Stimulated activated CD8-positive, alpha-beta memory T cell treated with anti-CD3 and anti-CD28 coated beads, Interleukin-2, amount 100 ng/mL, for 48 hours (primary cell): ENCODE measurements at places on chromosomes 2 and 18.
A peak's percentile ranks its signal among the peaks of the same experiment; 100 is the strongest.

DNA sequence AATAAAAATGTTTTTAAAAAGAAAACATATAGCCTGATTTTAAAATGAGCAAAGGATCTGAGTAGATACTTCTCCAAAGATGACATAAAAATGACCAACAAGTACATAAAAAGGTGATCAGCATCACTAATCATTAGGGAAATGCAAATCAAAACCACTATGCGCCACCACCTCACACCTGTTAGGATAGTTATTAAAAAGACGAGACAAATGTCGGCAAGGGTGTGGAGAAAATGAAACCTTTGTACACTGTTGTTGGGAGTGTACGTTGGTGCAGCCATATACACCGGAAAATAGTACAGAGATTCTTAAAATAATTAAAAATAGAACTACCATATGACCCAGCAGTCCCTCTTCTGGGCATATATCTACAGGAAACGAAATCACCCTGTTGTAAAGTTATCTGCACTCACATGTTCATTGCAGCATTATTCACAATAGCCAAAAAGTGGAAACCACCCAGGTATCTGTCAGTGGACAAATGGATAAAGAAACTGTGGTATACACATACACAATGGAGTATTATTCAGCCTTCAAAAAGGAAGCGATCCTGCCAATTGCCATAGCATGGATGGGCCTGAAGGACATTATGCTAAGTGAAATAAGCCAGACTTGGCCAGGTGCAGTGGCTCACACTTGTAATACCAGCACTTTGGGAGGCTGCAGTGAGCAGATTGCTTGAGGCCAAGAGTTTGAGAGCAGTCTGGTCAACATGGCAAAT lies 91.6 kb downstream of the PRKRA start:
- DNase-seq: no peak

GRCh38 chr18:58525517-58525916 lies 103.4 kb downstream of the ALPK2 start:
- DNase-seq: peak; percentile 24

- no peak for DNase-seq
Measured at GRCh38 chr18:60040971-60041370, 141.2 kb downstream of the PMAIP1 start.

DNA sequence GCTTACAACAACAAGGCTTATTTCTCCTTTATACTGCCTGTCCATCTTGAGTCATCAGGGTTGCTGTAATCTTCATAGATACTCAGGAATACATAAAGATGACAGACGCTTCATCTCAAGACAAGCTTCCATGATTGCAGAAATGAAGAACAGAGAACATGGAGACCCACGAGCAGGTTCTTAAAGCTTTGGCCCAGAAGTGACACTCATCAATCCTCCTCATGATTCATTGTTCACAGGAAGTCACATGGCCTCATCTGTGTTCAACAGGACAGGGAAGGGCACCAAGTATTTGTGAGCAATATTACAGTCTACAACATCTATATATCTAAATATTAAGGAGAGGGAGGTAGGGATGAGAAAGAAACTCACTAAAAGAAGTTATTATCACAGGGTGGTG lies 36.5 kb upstream of the PGAP1 start:
- no peak for DNase-seq

- no peak for DNase-seq
Measured at GRCh38 chr2:10534514-10535250, 86.6 kb upstream of the ODC1 start.

DNA sequence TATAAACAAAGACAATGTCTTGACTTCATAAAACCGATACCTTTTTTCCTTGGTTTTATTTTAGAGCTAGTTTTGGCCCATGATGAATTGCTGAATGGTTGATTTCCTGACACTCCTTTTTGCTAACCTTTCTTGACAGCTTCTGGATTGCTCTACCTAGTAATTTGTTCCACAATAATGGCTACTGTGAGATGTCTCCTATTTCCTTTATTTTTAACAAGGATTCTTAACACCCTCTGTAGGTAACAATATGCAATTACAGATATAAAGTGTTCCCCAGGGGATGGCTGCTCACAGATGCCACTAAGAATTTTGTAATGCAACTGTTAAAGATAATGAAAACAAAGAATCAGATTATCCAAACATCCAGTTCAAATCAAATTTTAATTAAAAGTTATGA lies 100.8 kb upstream of the ATP5MC3 start:
- no peak for DNase-seq

GRCh38 chr2:197425550-197425949 lies 9.3 kb downstream of the SF3B1 start:
- no peak for DNase-seq

- DNase-seq: no peak
Measured at GRCh38 chr2:228474466-228474865, 293.0 kb upstream of the SPHKAP start.

DNA sequence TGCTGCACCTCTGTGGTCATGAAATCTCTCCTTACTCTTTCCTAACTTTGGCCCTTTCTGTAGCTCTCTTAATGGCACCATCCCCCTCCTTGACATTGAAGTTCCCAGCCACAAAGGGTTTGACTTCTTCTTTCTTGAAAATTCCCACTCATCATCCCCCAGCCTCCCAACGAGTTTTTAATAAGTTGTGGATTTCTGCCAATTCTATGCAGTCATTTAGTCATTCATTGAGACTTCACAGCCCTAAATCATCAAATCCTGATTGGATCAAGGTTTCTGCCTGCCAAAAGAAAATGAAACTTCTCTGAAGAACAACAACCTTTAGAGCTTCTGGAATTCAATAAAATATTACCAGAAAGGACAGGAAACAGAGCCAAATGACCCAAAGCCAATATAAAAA lies 354.3 kb downstream of the CLIP4 start:
- no peak for DNase-seq

DNA sequence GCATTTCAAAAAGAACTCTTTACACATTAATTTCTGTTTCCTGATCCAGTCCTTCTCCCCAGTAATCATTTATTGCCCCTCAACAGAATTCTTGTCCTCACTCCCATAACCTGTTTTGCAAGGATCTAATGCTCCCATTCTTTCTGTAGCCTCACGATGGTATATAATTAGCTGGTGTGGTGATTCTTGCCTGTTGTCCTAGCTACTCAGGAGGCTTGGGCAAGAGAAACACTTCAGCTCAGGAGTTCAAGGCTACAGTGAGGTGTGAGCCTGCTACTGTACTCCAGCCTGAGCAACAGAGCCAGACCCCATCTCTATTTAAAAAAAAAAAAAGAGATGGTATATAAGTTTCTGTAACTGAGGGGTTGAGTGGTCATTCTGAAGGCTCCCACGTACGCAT lies 7.7 kb upstream of the TRAPPC8 start:
- no peak for DNase-seq

DNA sequence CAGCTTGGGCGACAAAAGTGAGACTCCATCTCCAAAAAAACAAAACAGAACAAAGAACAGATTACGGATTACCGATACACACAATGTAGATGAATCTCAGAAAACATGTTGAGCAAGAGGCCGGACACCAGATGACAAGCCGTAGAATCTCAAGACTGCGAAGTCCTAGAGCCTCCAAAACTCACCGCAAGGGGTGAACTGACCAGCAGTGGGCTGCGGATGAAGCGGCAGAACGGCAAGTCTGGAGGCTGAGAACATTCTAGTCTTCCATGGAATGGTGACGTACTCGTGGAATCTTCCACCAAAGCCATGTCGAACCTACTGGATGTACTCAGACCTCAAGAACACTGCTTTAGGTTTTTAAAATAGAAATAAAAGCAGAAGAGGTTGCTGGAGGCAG lies 198.8 kb downstream of the NDUFA10 start:
- no peak for DNase-seq

GRCh38 chr2:53867169-53867568 lies 7.4 kb upstream of the GPR75 start:
- no peak for DNase-seq

GRCh38 chr18:36181441-36181840 lies 5.9 kb upstream of the MOCOS start:
- no peak for DNase-seq

GRCh38 chr2:165897074-165897473 lies 56.5 kb downstream of the TTC21B start:
- no peak for DNase-seq

DNA sequence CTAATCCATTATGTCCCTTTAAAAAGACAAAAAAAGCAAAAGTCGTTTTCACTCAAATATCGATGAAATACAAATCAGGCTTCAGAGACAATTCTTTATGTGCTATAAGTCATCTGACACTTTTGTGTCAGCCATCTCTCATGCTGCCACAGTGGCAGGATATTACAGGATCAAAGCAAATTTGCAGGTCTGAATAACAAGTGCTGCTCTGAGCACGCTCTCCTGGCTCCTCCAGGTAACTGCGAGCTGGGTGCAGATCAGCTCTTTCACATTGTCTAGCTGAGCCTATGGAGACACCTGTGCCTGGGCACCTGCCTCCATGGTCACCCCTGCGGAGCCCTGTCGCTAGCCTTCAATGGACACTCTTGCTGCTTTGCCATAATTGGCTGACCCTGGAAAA lies 250.2 kb upstream of the RAB12 start:
- no peak for DNase-seq

DNA sequence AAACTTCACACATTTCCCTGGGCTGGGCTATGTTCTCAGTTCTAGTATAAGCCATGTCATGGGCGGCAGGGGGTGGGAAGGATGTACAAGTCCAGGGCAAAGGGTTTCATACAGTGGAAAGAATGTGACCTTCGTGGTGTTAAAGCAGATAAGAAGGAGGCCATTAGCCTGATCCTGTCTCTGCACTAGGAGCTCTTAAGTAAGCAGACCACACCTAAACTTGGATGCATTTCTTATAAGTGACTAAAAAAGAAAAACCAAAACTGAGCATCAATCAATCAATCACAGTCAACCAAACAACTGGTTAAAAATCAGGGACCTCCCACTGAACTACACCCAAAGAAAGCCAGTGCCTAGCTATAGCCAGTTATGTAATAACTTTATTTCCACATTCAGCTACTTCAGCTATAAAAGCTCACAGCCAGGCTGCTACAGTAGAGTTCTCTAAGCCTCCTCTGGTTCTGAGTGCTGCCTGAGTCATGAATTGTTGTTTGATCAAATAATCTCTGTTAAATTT lies 46.8 kb upstream of the RIOK3 start:
- DNase-seq: no peak

- DNase-seq: no peak
Measured at GRCh38 chr18:13447621-13448334, 229.2 kb downstream of the LDLRAD4 start.

DNA sequence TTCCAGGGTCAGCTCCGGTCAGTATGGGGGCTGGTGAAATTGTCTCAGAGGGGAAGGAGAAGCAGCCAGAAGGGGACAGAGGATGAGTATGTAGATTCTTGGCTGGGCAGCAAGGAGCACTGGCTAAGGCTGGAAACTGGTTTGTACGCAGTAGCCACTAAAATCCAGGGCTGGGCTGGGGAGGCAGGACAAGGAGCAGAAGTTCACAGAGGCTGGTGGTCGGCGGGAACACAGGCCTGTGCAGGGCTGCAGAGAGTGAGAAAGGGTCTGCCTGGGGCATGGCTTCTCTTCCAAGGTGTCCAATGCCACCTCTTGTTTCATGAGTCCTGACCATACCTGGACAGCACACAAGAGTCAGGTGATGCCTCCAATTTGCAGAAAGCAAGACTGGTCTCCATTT lies 94.4 kb upstream of the HDAC4 start:
- no peak for DNase-seq
